GF-D8 (cell line): ENCODE measurements at places on chromosomes 4 and X.

DNA sequence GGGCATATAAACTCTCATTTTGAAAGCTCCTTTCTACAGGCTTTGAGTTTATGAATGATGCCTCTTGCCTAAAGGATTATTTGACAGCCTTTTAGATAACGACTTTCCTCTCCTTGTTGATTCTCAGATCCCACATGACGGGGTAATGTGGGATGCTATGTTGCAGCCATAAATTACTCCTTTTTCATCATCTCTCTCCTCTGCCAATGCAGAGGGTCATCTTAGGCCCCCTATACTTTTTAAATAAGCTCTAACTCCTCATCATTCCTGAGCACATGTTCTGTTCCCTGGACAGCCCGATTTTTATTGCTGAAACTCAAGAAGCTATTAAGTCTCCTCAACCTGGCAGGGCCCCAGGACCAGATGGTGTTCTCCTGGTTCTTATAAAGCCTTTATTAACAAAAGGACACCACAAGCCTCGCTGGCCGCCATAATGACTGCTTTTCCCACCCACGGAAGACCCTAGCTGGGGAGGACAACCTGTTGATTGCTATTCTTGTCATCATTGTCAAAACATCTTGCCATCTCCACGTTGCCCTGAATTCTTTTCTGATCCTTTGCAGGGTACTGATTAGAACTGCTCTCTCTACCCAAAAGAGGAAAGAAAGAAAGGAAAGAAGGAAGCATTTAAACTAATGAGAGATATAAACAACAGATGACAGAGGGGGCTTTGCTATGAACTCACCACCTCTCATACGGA, 150.7 kb downstream of the DHX15 start:
- no peak for DNase-seq

GRCh38 chr4:17153572-17153971, 255.1 kb upstream of the LDB2 start:
- no peak for DNase-seq

DNA sequence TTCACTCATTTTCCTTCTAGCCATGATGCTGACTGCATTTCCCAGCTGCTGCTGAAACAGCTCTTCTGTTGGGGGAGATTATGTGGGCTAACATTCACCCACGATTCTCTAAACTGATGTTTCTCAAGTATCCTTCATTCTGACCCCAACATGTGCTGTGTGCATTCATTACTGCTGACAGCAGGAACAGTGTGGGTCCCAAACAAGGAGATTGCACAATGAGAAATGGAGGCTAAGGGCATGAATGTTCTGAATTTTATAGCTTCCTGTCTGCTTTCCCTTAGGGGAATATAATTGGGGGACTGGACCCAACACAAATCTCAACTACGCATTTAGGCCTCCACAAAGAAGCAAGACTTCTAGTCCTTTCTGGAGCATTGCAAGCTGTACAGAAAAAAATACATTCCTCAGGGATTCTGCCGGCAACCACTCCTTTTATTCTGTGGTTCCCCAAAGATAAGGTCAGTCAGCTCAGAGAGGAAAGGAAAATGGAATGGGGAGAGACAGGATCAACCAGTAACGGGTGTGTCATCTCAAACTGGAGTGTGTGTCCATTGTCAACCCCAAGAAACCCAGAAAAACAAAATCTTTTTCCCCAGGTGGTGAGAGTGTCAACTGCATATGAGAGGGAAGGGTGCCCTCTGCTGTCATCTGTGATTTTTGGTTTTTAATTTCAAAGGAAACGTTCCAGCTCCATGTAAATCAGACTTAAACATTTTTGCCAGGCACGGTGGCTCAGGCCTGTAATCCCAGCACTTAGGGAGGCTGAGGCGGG, 81.5 kb upstream of the EGFL6 start:
- peak; percentile 8 for DNase-seq

- no peak for DNase-seq
Measured at GRCh38 chr4:163808011-163808410, 313.5 kb downstream of the TMA16 start.

GRCh38 chr4:73869130-73870055, at the start of gene CXCL1:
Gene CXCL1, plus strand, starts transcription at chr4:73869393. Its CDS starts 78 bp downstream, at chr4:73869471.
- DNase-seq: no peak

DNA sequence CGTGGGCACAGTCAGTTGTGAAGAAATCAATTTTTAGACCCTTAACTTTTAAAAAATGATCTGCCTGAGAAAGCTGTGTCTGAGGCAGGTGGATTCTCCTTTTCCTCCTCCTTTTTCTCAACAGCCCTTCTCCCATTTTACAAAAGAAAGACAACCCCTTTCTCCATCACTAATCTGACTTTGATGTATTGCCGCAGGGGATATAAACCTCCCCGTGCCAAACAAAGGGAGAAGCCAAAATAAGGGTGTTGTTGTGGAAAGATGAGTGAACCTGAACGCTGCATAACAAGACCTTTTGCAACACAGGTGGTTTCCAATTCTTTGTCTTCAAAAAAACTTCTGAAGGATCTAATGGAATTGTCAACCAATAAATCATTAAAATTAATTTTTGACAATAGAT, 8.4 kb upstream of the FHL1 start:
- DNase-seq: no peak

GRCh38 chrX:2540426-2540947, 39.7 kb upstream of the DHRSX start:
- DNase-seq: no peak

DNA sequence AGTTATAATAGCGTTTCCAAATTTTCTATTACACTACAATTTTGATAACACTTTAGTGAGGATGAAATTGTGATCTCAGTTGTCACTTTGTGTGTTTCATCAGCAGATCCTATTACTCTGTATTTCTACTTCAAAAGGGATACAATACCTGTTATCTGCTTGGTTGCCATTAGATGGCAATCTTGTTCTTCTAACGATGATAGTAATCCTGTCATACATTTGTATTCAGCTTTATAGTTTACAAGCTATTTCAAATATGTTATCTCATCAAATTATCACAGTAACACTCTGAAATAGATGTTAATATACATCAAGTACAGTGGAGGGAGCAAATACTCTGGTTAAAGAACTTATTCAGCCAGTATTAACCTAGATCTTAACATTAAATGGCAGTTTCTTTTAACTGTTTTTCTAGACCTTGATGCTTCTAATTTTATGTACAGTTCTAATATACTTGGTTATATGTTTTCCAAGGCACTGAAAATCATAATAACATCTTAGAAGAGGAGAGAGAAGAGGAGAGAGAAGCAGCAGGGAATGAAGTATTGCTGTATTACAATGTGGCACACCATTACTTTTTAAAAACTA, 292.0 kb downstream of the CCSER1 start:
- peak; percentile 7 for DNase-seq

DNA sequence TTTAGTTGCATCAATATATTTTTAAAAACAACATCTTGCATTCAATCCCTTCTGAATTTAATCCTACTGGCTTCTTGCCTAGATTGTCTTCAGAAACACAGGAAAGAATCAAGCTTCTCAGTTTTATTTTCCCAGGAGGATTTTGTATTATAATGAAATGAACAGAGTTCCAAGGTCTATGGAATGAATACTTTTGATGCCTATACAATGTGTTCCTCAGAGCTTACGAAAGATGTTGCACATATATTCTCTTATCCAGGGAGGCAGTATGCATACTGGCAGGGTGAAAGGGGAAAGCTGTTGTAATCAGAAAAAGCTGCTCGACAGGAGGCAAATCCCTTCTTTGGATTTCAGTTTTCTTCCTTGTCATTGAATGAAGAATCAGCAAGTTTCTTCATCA, 8.8 kb downstream of the TMPRSS11D start:
- no peak for DNase-seq

- no peak for DNase-seq
Measured at GRCh38 chr4:76857074-76857409, 40.9 kb downstream of the SOWAHB start.

GRCh38 chrX:136708348-136708747, 60.4 kb downstream of the CD40LG start:
- no peak for DNase-seq

DNA sequence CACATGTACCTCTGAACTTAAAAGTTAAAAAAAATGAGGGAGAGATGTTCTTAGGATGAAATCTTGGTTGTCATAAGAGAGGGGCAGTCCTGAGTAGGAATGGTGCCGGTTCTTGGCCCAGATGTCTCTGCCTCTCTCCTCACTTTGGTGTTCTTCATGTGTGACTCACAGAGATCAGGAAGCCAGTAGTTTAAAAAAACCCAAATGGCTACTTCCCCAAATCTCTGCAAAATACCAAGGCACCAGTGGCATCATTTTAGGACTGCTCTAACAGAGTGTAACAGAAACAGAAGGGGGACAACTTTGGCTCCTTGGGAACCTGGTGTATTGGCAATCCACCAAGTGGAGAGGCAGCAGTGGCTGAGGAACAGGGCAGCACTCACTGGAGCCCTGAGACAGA, 116.8 kb downstream of the SCD5 start:
- no peak for DNase-seq

- no peak for DNase-seq
Measured at GRCh38 chrX:23902419-23902818, 5.3 kb downstream of the APOO start.

GRCh38 chrX:46670316-46670715, 88.6 kb downstream of the SLC9A7 start:
- no peak for DNase-seq

- no peak for DNase-seq
Measured at GRCh38 chrX:35150642-35151239, 208.1 kb downstream of the FAM47B start.

- no peak for DNase-seq
Measured at GRCh38 chrX:103012945-103013344, 51.0 kb downstream of the BEX1 start.

GRCh38 chr4:132683957-132684356, 465.1 kb upstream of the PCDH10 start:
- no peak for DNase-seq

DNA sequence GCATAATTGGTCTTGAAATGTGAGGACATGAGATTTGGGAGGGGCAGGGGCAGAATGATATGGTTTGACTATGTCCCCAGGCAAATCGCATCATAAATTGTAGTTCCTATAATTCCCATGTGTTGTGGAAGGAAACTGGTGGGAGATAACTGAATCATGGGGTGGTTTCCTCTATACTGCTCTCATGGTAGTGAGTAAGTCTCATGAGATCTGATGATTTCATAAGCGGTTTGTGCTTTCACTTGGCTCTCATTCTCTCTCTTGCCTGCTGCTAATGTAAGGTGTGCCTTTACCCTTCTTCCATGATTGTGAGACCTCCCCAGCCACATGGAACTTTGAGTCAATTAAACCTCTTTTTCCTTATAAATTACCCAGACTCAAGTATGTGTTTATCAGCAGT, 2595.9 kb downstream of the PCDH7 start:
- no peak for DNase-seq

DNA sequence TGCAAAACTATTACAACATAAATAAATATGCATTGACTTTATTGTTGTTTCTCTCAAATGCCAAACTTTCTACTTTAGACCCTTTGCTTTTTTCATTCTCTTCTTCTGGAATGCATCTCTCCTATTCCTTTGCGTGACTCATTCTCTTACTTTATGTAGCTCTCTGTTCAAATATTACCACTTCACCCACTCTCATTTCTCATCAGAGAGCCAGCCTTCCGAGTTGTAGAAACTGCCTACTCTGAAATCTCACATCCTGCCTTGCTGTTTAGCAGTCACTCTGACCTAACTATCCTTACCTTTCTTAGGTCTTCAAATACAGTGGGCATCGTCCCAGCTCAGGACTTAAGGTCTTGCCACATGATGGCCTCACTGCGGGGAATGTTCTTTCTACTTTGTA, 143.5 kb downstream of the GALNTL6 start:
- no peak for DNase-seq

DNA sequence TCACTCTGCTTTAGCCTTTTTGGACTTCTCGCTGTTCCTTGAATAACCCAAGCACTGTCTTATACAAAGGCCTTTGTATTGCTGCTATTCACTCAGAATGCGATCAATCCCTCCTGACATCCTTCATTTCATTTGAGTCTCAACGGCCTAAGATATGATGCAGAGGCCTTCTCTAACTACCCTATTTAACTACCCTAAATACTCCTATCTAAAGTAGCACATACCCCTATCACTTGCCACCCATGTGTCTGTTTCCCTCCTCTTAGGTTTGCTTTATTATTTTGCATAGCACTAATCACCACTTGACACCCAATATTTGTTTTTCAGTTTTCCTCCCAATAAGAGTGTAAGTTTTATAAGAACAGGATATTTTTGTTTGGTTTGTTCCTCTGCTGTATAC, 42.3 kb upstream of the ACSL4 start:
- DNase-seq: no peak

GRCh38 chr4:55002431-55002830, 123.0 kb downstream of the KDR start:
- no peak for DNase-seq

DNA sequence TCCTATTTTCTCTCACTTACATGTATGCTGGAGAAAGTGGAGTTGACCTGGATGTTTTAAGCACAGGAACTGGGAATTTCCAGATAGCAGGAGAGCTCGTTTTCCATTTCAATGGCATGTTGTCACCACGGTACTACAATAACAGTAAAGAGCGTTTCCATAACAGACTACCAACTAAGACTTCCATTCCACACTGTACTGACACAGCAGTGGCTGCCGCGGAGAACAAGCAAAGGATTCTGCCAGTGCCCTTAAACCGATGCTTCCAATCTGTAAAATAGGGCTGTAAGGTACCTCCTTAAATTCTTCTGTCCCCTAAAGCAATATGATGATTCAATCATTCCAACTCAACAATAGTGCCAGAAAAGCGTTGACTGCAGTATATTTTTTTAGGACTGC, 143.9 kb downstream of the KLHL13 start:
- DNase-seq: no peak

DNA sequence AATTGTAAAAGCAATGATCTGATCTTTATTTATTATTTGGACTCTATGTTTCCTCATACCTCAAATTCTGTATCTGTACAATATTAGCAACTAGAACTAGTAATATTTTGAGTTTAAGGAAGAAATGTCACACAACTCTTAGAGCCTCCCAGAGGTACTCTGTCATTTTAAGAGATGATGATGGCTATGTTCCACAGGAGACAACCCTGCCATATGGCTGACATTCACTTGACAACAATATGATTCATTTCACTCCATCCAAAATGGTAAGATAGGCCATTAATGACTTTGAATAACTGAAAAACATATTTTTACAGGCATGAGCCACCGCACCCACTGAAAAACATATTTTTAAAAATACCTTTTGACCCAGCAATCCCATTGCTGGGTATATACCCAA, 190.3 kb downstream of the MAML3 start:
- no peak for DNase-seq

- DNase-seq: no peak
Measured at GRCh38 chrX:29661290-29661689, 554.1 kb upstream of the MAGEB2 start.

- DNase-seq: peak; percentile 2
Measured at GRCh38 chr4:47160095-47160494, 128.7 kb downstream of the GABRB1 start.

DNA sequence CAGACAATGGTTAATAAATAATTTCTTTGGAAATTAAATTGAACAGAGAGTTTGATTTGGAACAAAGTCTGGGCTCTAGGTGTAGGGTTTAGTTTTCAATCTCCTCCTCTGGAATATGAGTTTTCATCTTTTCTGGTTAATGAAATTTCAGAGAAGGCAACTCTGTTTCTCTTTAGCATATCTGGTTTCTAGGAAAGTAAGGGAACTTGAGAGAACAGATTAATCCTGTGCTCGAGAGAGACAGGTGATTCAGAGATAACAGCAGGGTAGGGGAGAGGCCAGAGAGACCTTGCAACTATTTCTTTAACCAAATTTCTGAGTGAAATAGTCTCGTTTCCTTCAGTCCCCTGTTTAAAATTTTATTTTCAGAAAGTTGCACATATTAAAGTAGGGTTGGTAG, 275.4 kb downstream of the GALNTL6 start:
- DNase-seq: no peak
